ENCODE measurements at places on chromosomes 6 and 20.

DNA sequence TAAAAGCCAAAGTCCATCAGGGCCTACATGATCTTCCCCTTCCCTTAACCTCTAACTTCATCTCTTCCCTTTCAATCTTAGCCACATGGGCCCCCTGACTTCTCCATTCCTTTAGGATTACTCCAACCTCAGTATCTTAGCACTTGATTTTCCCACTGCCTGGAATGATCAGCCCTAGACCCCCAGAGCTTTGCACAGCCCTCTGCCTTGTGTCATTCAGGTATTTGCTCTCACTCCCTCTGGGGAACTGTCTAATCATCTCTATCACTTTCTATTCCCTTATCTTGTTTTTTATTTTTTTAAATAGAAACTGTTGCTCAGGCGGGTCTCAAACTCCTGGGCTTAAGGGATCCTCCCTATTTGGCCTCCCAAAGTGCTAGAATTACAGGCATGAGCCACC is 13.3 kb upstream of the ZNFX1 start:
- DNase-seq = no peak

GRCh38 chr20:33908336-33908735 is 85.4 kb upstream of the RALY start:
- no peak for DNase-seq

- no peak for DNase-seq
Observed at GRCh38 chr20:41458761-41459160, 92.1 kb upstream of the EMILIN3 start.

- DNase-seq = peak; percentile 74
Observed at GRCh38 chr6:133503336-133503729, 262.2 kb downstream of the EYA4 start.

DNA sequence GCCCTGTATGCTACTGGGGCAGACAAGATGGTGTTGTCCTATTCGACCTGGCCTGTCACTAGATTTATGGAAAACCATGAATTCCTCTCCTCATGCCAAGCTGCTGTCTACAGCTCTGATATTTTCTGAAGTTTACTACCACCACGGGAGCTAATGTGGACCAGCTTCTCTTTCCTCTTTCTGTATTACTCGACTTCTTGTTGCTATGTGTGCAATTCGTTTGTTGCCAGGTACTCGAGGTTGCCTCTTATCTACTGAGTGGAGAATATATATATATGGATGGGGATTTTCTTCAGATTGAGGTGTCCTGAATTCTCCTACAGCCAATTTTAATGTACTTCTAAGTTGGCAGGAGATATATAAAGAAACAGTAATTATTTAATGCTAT is 34.7 kb downstream of the MAN1A1 start:
- DNase-seq = no peak

DNA sequence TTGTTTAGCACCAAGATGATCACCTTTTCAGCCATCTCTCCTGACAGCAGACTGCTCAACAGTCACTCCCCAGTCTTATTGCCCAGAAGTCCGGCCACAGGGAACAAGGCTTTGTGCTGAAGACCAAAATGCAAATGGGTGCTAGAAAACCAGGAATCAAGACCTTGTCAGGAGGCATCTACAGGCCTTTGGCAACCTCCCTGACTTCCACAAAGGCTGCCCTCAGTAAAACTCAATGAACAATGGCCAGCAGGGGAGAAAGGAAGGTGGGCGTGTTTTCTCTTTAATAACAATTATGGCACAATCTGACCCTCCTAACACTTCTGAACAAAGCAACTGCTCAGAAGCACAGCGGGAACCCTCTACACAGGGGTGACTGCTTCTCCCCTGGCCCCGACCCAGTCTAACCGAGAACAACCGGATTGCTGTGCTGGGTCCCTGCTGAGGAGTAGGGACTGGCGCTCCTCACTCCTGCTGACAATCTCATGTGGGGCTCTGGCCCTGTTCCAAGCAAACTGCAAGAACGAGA is 41.6 kb downstream of the PLCG1 start:
- peak; percentile 15 for DNase-seq

DNA sequence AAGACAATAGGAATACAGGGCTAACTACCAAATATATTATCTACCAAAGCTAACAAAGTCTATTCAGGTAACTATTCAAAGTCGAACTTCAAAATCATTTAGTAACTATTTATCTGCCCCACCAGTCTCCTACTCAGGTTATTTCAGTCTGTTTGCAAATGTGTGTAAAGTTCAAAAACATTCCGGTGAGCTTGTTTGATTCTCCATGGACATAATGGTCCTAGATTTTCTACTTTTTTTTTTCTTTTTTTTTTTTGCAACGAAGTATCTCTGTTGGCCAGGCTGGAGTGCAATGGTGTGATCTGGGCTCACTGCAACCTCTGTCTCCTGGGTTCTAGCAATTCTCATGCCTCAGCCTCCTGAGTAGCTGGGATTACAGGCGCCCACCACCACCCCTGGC is 236.0 kb upstream of the FOXQ1 start:
- no peak for DNase-seq

GRCh38 chr20:51275826-51276225 is 252.9 kb upstream of the KCNG1 start:
- DNase-seq = no peak

GRCh38 chr6:151005896-151006632 is 140.6 kb downstream of the MTHFD1L start:
- no peak for DNase-seq

DNA sequence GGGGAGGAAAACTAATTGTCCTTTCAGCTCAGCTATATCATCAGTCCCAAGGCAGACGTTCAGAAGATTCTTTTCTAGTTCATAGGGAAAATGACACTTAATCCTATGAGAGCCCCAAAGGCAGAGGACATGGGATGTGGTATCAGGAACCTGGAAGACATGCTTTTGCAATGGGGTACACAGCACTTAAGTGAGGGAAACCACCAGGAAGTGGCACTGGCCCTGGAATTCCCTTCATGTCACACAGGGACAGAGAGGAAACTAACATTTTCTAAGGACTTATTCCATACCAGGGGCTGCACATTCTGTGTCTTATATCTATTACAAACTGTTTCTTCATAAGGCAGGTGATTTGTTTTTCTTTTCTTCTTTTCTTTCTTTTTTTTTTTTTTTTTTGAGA is 28.2 kb downstream of the VPS52 start:
- no peak for DNase-seq

DNA sequence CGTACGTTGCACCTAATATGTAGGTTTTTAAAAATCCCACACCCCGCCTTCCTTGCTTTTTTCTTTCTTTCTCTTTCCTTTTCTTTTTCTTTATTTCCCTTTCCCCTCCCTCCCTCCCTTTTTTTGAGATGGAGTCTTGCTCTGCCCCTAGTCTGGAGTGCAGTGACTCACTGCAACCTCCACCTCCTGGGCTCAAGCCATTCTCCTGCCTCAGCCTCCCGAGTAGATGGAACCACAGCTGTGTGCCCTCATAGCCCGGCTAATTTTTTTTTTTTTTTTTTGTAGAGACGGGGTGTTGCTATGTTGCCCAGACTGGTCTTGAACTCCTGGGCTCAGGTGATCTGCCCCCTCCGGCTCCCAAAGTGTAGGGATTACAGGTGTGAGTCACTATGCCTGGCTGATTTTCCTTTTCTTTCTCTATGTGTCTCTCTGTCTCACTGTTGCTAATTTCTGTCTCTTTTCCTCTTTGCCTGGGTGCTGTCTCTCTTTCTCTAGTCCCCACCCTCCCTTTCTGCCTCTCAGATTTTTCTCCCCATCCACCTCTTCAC is 61.2 kb downstream of the SRC start:
- DNase-seq = no peak

GRCh38 chr20:1687053-1687452 is 29.5 kb upstream of the SIRPG start:
- DNase-seq = no peak

- no peak for DNase-seq
Observed at GRCh38 chr6:2970753-2971419, 481 bp downstream of the SERPINB6 start.

GRCh38 chr6:42254505-42254904 is 36.8 kb upstream of the MRPS10 start:
- no peak for DNase-seq

DNA sequence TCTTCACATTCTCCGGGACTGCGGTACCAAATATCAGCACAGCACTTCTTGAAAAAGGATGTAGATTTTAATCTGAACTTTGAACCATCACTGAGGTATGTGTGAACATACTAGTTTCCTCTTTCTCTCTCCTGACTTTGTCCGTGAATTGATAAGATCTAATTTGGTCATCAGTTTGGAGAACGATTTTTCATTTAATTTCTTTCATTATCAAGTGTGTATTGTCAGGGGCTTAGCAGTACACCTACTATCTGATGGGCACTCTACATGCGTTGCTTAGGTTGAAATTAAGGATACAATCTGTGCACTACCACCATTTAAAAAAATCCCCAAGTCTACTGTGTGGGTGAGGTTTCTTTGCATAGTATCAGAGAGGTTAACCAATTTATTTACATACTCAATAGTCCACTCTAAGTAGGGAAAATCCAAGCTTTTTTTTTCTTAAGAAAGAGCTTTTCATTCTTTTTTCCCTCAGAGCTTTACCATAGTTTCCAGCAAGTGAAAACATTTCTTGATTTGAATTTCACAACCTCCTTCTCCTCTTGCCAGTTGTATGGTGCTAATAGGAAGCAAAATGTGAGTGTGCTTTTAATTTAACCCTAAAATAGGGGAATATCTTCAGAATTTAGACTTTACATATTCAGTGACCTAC is 105.4 kb upstream of the ESR1 start:
- DNase-seq = no peak

- peak; percentile 4 for DNase-seq
Observed at GRCh38 chr6:127641905-127642304, 64.9 kb downstream of the C6orf58 start.

DNA sequence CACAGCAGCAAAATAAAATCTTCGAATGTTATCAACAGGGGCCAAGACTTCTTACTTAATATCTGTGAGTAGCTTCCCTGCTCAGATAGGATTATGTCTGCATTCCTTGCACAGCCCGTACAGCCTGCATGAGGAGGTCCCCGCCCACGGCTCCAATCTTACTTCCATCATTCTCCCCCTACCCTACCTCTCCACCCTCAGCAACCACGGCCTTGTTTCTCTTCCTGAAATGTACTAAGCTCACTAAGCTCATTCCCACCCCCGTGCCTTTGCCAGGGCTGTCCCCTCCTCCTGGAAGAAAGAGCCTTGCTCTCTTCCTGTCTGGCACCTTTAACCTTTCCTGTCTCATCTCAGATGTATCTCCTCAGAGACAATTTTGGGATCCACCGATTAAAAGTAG is 120.4 kb downstream of the BCAS1 start:
- DNase-seq = no peak

DNA sequence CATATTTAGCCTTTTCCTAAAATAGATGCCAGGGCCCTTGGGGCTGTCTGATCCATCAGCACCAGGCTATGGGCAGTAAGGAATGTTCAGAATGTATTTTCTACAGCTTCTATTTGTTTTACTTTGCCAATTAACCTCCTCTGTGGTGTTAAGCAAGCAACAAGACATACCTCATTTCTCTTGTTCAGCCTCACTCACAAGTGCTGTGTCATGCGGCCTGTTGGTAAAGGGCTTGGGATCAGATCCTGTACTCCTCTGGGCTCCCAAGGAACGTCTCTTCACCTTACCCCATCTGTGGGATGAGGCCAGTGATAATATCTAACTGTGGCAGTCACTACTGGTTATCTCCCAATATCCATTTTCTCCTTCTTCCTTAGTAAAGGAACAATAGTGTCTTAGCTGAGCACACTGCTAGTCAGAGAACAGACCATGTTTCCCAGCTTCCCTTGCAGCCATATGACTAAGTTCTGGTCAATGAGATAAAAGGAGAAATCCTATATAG is 7.0 kb upstream of the DSTN start:
- DNase-seq = no peak

DNA sequence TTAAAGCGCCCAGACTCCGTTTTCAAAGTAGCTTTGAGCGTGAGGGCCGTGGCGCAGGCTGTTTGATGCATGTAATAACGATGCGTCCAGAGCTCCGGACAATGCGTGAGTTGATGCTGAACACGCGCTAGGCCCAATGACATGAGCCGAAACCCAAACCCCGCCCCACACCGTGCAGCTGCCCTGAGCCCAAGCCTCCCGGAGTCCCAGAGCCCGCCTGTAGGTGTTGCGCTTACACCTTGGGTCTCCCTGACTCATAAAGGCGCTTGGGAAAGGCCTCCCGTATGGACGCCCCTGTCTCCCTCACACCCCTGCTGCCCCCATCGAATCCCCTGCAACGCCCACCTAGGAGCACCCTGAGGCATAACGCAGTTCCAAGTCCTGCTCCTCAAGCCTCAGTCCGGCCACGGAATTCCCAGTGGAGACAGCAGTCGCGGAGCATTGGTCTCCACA is 87.6 kb downstream of the ERMARD start:
- no peak for DNase-seq

- peak; percentile 49 for DNase-seq
Observed at GRCh38 chr6:69827276-69827893, 30.6 kb upstream of the LMBRD1 start.

GRCh38 chr20:59434960-59435359 is 134.5 kb downstream of the EDN3 start:
- DNase-seq = no peak

DNA sequence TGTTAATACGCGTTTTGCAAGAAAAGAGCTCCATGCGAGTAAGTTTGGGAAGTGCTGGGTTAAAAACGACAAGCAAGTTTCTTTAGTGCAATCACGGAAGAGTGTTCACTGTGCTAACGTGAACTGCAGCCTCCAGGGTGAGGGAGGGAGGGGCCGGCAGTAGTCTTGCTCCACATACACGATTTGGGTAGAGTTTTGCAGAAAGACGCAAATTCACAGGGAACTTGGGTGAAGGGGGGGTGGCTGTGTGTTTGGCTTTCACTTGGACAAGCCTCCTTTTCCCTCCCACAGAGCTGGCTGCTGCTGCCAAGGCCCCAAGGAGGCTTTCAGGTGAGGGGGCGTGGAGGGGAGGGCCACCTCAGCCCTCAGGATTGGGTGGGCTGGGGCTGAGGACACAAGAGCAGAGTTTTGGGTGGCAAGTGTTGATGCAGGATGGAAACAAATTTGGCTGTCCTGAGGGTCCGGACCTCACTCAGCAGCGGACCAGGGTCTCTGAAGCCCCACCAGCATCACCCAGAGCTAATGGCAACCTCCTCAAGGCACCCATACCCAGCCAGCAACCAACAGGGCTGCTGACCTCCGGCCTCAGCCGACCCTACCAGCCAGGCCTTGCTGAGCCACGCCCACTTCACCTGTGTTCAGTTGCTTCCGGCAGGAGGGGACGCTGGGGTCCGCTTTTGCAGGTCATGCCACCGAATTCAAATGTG is 204.5 kb downstream of the ERMARD start:
- no peak for DNase-seq

- DNase-seq = no peak
Observed at GRCh38 chr6:168390749-168391420, 50.1 kb upstream of the SMOC2 start.

GRCh38 chr6:83429857-83430610 is 817 bp downstream of the ME1 start:
- DNase-seq = no peak

- DNase-seq = no peak
Observed at GRCh38 chr6:33770124-33770832, 18.7 kb downstream of the LEMD2 start.

DNA sequence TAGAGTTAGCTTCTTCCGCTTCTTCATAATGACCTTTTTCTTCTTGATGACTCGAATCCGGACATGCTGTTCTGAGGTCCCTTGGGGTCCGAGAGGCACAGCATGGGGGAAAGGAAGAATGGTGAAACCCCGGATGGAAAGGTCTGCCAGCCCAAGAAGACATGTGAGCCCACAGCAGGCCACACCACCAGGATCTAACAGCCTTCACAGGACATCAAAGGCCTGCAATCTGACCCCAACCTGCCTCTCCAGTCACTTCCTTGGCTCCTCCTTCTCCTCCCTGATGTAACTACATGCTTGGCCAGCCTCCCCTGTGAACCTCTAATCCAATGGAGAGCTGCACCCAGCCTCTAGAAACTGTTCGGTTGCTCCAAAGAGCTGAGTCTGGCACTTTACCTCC is 1.6 kb downstream of the CPXM1 start:
- DNase-seq = no peak
